ENCODE measurements at places on chromosomes 4 and X.

- no peak for DNase-seq
These were observed 14.2 kb downstream of the ZNF518B start for GRCh38 chr4:10442976-10443375.

DNA sequence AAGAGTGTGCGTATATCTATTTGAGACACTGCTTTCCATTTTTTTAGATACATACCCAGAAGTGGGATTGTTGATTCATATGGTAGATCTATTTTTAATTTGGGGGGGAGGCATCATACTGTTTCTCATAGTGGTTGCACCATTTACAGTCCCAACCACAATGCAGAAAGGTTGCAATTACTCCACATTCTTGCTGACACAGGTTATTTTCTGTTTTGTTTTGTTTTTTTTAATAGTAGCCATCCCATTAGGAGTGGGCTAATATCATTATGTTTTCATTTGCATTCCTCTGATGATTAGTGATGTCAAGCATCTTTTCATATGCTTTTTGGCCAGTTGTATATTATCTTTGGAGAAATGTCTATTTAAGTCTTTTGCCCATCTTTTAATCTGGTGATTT, 15.1 kb upstream of the LHFPL1 start:
- DNase-seq: no peak

DNA sequence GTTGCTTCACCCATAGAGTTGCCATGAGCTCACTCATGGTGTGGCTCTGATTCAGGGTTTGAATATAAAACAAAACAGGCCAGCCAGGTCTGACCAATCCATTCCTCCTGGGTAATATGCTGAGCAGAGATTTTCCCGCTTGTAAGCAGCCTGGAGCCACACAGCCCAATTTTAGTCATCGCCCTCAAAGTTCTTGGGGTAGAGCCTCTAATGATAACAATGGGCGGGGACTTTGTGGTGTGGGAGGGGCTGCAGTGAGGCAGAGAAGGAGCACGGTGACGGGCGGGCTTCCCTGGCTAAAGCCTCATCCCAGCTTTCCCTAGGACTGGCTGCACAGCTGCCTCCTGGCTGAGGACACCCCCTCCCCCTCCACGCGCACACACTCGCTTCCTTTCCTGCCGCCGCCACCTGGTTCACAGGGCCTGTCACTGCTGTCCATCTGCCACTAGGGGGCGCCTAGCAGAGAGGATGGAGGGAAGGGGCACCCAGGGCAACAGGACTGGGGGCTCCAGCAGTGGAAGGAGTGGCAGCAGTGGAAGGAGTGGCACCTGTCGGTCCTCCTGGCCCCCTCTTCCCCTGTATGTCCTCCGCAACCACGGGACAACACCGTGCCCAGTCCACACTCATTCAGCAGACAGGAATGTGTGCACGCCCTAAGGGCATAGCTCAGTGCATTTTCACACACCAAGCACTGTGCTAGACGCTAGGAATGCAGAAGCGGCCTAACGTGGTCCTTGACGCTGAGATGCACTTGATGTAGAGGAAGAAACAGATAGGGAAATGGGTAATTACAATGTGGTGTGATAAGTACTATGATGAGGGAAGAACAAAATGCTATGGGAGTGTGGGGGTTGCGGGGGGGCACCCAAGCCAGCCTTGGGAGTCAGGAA, 26.8 kb downstream of the PRPS1 start:
- peak; percentile 39 for DNase-seq

DNA sequence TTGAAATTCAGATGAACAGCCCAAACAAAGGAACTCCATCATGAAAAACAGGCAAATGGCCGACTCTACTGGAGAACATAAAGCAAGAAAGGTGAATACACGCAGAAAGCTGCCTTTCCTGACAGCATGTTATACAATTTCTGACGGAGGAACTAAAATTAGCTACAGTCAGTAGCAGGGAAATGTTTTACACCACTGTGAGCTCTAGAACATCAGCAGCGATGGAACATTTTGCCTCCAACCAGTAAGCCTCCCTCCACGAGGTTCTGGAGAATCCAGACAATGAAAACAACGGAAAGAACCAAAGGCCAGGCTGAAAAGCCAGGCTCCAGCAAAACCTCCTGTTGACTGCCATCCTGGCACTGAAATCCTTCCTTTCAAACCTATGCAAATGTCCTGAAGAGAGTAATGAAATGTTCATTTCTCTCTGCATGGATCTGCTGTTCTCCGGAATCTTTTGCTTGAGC, 78.9 kb downstream of the IRF2 start:
- DNase-seq: no peak

GRCh38 chrX:68570598-68570997, 71.7 kb downstream of the YIPF6 start:
- no peak for DNase-seq

DNA sequence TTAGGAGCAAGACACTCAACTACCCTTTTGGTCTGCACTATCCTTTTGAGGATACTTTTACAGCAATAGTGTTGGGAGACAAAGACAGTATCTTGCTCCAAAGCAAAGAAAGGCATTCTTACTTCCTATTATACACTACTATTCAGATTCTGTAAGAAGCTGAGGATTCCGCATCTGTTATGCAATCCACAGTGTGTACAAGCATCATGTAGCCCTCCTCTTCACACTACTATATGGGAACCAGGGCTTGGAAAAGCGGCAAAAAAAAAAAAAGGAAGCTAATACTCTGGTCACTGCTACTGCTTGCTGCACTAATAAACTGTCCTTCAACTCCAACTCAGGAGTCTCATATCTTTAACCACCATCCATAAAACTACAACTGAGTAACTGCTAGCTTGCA, 59.1 kb downstream of the FBXW7 start:
- no peak for DNase-seq

- DNase-seq: no peak
These were observed 46.0 kb downstream of the PCGF3 start for GRCh38 chr4:751676-752075.

DNA sequence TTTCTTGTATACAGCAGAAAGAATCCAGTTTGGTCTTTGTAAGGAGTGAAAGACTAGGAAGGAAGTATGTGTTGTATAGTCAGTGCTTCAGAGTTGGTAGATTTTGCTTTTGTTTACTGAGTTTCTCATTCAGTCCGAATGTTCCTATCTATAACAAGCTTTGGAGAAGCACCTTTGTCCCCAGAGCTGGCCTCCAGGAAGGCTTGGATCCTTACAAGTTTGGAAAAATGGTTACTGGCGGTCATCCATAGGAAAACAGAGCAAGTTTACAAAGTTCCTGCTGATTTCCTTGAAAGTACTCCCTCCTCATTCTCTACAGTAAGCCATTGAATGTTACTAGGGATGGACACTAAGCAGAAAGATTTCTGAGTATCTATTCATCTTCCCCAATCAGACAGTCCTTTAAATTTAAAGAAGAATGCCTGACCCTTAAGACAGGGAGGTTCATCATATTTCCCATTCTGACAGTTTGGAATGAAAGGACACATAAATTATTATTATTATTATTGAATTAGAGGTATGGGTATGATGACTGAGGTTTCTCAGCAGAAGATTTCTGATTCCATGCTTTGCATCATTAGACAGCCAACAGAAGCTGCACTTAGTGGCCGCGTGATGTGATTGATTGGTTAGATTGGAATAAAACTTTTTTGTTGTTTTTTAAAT, 35.8 kb downstream of the FAT4 start:
- DNase-seq: no peak

DNA sequence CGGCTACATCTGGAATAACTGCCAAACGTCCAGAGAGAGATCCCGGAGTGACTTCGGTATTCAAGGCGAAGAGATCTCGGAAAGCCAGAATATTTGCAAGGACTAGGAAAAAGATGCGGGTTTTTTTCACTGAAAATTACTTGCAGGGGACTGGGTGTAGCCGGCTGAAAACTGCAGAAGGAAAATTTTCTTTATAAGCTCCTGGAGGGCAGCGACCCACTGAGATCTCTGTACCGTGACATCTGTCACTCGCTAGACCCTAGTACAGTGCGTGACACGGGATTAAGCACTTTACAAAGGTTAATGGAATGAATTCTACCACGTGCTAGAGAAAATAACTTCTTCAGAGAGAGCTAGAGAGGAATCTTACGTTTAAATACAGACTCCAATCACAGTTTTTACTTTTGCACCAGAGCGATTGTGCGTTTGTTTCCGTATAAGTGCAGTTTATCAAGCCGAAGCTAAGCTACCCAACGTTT, 1.1 kb upstream of the LCORL start:
- no peak for DNase-seq

DNA sequence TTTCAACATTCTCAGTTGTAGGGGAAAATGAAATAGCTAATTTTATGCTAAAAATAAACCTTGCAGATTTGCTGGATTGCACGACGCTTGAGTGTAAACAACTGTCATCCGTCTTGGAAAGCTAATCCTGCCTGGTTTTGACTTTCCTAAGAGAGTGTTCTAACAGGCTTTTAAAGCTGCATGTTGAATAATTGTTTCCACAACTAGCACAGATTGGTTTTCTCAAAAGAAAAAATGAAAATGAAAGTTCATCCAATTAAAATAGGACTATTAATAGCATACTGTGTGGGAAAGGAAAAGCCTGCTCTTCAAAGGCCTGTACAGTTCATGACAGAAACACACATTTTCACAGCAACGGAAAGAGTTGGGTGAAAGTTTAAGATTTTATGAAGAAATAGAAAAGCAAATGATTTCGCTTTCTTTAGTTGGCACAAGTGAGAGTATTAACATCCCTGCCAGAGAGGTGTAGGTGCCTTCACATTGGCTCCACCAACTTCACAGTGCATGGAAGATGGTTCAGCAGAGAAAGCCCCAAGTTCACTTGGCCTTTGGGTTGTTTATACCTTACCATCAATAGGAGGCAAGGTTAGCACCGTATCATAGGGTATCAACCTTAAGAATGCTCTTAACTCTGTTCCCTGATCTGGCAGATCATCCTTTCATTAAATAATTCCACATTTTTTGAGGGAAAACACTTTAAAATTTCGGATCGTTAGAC, 140.0 kb upstream of the GUCY1A1 start:
- no peak for DNase-seq

DNA sequence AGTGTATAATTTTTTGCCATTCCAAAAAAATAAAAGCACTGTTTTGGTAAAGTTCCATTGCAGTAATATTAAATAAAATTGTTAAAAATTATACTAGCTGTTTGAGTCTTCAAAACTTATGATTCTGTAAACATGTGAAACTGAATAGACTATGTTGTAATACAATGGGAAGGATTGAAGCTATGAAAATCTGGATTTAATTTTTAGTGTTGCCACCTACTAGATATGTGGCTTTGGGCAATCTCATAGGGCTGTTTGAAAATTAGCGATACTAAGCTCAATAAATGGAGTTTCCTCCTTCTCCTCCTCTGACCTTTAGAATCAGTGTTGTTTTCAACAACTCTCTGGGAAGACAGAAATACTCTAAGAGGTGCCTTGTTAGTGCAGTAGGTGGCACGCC, 4.5 kb downstream of the PGRMC2 start:
- DNase-seq: no peak

DNA sequence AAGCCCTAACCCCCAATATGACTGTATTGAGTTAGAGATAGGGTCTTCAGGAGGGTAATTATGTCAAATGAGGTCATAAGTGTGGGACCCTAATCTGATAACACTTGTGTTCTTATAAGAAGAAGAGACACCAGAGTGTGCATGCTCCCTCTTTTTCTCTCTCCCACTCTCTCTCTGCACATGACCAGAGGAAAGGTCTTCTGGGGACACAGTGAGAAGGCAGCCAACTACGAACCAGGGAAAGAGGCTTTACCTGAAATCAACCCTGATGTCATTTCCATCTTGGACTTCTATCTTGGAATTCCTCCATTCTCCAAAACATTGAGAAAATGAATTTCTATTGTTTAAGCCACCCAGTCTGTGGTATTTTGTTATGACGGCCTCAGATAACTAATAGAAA, 97.2 kb upstream of the MAD2L1 start:
- DNase-seq: no peak

- no peak for DNase-seq
These were observed 225.8 kb downstream of the GABRG1 start for GRCh38 chr4:45897946-45898585.

DNA sequence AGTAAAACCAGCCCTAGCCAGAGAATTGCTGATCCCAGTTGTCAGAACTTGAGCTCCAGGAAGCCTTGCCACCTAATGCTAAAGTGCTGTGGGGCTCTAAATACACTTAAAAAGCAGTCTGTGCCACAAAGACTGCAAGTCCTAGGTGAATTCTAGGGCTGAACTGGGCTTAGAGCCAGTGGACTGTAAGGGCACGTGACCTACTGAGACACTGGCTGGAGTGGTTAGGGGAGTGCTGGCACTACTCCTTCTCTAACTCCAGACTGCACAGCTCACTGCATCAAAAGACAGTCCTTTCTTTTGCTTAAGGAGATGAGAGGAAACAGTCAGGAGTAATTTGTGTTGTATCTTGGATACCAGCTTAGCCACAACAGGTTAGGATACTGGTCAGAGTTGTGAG, 1240.2 kb downstream of the FAM133A start:
- no peak for DNase-seq

- DNase-seq: no peak
These were observed 240.4 kb upstream of the AFF2 start for GRCh38 chrX:148259990-148260389.

DNA sequence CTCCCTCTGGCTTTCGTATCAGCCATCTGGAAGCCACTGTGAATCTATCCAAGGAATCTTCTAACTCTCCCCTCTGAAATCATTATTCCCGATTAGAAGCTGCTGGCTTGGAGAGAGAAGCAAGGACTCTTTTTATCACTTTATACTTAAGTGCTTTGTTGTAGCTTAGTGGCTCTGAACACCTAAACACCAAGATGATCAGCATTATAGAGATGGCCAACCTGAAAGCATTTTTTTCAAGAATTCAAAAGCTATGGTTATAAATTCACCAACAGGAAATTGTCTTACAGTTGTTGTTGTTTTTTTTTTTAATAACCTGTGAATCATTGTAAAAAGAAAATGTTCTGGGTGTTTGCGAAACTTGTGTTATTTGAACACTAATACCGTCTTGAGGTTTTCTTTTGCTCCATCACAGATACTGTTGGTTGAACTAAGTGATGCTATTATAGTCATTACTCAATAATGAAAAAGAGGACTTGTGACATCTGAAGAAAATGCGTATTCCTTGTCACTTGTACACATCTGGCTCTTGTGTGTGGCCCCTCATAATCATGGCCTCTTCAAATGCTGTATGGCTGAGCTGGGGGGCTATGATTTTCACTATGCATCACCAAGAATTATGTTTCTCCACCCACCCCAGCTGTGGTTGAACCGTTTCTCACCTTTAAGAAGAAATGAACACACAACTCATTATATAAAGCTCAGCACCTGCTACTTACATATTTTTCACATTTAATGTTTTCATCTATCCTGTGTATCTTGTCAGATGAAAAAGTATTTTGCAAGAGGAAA, 11.8 kb upstream of the SMIM43 start:
- no peak for DNase-seq

DNA sequence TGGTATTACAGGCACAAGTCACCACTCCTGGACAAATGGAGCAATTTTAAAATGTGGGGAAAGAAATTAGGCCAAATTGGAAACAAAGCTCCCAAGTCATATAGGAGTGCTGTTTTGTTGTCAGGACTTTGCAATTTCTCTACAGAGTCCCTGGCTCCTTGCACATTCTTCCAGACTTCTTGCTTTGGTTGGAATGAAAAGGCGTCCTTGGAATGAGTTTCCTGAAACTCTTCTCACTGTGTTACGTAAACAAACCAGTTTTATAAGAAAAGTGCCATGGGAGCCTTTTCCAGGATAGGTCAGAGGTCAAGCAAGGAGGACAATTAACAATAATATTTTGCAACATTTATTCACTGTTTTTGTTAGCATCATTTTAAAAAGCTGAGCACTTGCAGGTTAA, 32.4 kb upstream of the KIT start:
- DNase-seq: no peak

GRCh38 chr4:53929311-53929710, 135.1 kb downstream of the CHIC2 start:
- no peak for DNase-seq
